WTC11 (cell line): ENCODE measurements at places on chromosomes 4 and X.

- no peak for DNase-seq
Observed at GRCh38 chrX:41116948-41117347, 31.7 kb downstream of the USP9X start.

DNA sequence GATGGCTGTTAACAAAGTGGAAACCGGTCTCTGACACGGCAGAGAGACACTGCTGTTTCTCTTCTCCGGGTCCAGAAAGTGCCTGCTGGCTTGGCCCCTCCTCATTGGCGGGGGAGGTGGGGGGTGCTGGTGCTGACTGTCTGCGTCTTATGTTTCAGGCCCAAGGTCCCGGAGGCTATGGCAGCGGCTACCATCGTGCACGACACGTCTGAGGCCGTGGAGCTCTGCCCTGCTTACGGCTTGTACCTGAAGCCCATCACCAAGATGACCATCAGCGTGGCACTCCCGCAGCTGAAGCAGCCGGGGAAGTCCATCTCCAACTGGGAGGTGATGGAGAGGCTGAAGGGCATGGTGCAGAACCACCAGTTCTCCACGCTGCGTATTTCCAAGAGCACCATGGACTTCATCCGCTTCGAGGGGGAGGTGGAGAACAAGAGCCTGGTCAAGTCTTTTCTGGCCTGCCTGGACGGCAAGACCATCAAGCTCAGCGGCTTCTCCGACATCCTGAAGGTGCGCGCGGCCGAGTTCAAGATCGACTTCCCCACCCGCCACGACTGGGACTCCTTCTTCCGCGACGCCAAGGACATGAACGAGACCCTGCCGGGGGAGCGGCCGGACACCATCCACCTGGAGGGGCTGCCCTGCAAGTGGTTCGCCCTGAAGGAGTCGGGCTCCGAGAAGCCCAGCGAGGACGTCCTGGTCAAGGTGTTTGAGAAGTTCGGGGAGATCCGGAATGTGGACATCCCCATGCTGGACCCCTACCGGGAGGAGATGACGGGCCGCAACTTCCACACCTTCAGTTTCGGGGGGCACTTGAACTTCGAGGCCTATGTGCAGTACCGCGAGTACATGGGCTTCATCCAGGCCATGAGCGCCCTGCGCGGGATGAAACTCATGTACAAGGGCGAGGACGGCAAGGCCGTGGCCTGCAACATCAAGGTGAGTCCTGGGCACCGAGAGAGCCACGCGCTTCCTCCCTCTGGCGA, 2.2 kb downstream of the AKAP17A start:
- no peak for DNase-seq

- DNase-seq: no peak
Observed at GRCh38 chr4:159705334-159705733, 602.5 kb downstream of the RAPGEF2 start.

DNA sequence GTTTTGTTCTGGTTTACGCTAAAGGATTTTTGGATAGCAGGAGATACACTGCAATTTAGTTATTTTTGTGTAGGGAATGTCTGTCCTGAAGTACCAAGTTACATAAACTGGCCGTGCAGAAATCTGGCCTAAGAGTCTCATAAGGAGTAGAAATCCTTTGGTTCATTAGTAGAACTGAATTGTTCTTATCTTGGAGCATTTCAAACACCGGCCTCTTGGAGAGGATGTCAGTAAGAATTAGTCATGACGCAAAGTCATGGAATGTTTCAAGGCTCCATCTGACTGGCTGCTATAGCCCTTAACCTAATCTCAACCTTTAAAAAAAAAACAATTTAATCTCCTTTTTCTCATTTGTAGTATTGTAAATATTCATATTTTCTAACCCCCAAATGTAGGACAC, 15.2 kb downstream of the PDLIM3 start:
- DNase-seq: no peak

DNA sequence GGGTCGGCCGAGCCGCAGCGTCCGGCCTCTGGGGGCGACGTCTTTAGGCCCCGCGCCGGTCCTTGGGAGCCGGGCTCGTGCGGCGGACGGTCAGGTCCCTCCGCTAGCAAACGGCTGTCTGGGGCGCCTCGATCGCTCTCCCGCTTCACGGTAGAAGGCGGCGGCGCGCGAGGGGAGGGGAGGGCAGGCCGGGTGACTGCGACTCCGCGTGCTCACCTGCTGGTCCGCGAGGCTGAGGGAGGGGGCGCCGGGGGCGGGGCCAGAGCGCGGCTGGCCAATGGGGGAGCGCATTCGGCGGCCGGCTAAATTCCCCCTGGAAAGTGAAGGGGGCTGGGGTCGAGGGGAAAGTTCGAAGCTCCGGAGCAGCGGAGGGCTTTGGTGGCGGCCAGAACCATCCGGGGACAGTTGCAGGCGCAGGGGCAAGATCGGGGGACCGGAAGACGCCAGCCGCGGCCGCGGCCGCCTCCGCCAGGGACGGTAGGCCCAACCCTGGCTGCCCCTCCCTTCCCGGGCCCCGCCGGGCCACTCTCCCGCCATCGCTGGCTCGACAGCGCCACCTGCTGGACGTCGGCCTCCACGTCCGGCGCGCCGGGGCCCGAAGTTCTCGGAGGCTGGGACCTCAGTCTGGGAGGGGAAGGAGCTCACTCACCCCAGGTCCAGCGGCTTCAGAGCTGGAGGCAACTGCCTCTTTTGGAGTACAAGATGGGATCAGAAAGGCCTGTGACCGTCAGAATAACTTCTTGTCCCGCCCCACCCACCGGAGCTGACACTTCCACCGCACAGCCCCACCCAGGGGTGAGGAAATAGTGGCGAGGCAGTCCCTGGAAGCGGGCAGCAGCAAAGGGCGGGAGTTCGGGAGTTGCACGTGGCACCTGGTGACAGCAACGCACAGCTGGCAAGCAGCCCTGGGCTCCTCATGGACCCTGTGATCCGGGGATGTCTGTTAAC, 49.9 kb downstream of the ELF4 start:
- DNase-seq: peak; percentile 81

GRCh38 chr4:48575964-48576363, 85.9 kb downstream of the ZAR1 start:
- DNase-seq: no peak

GRCh38 chr4:30882995-30883675, 163.0 kb downstream of the PCDH7 start:
- DNase-seq: no peak

DNA sequence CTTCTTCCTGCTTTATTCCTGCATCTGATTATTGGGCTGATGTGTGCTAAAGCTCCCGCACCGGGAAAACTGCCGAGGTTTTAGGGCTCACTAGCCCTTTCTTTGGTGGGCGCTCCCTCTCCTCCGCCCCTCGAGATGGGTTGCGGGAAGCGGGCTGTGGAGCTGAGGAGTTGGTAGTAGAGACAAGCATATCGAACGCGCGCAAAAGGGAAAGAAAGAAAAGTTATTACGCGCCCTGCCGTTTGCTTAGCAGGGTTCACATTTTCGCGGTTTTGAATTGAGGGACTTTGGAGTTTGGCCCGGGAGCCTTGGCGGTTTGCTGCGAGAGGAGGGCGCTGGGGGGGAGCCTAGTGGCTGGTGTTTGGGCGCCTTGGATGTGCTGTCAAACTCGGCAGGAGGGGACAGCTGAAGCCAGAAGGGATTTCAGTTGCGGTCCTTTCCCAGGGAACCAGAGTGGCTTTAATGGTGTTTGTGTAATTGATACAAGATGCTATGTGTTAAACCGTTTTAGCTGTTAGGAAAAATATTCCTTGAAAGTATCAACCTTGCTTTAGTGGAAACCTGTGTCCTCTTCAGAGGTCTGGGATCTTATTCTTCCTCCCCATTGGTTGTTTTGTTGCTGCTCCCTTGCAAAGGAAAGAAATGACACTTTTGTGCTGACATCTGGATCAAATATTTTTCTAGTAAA, 1.1 kb downstream of the GAB1 start:
- DNase-seq: peak; percentile 37

- DNase-seq: no peak
Observed at GRCh38 chrX:21721195-21721594, 36.7 kb downstream of the SMPX start.

- DNase-seq: peak; percentile 19
Observed at GRCh38 chrX:63434665-63435064, 83.5 kb upstream of the SPIN4 start.

- no peak for DNase-seq
Observed at GRCh38 chr4:1723131-1723801, 1.9 kb downstream of the TACC3 start.

GRCh38 chr4:45147866-45148265, 421.5 kb upstream of the GNPDA2 start:
- no peak for DNase-seq

DNA sequence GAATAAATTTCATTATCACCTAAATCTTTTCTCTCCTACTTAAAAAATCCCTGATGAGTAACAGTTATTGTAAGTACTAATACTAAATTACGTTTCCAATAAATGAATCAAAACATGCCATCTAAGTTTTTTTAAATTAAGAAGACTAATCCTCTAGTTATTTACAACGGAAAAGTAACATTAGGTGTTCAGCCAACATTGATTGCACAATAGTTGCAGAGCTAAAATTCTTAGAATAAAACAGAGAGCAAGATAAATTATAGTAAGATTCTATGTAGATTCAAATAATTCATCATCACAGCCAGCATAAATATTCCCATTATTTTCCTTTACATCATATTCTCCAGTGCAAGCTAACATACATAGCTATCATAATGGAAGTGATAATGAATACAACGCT, 139.2 kb downstream of the HDX start:
- no peak for DNase-seq

- DNase-seq: no peak
Observed at GRCh38 chr4:72974694-72975487, 94.6 kb downstream of the COX18 start.

DNA sequence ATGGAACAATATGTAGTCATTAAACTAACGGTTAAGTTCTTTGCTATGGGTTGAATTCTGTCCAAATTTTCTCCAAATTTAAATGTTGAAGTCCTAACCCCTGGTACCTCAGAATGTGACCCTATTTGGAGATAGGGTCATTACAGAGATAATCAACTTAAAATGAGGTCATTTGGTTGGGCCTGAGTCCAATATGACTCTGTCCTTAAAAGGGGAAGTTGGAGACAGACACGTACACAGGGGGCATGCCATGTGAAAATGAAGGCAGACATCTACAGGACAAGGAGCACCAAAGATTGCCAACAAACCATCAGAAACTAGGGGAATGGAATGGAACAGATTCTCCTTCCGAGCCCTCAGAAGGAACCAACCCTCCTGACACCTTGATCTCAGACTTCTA, 492.0 kb upstream of the FTHL17 start:
- no peak for DNase-seq

DNA sequence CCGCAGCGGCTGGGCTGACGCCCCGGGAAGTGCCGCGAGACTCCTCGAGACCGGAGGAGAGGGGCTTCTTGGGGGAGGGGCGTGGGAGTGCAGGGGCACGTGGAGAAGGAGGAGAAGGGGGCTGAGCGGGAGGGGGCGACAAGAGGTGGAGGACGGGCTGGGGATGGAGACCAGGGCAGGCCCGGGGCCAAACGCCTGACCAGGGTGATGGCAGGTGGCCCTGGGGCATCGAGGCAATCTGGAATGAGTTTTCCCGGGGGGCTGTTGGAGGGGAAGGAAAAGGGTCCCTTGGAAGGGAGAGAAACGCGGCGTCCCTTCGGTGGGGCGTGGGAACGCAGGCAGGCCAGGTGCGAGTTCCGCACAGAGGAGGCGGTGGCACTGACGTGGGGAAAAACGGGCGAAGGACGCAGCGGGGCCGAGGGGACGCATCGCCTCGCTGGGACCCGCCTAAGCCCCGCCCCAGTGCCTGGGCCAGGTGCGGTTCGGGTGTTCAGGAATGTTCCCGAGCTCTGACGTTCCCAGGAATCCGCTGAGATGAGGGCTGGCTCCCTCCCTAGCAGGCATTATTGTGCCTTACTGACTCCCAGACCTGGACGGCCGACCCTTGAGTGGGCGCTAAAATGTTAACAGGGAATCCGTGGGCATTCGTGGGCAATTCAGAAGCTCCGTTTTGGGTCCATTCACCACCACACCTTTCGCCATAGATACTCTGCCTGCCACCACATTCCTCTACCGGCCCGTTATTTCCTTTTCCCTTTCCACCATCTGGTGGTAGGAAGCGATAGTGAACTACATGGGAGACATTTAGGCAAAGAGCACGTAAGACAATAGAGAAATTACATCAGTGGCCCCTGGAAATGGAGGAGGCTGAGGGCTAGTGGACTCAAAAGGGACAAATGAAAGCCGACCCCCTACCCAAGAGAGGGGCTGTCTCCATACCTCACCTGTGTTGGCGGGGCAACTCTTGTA, 795 bp upstream of the SH3KBP1 start:
- peak; percentile 75 for DNase-seq

- no peak for DNase-seq
Observed at GRCh38 chrX:95059909-95060308, 1385.9 kb downstream of the FAM133A start.

DNA sequence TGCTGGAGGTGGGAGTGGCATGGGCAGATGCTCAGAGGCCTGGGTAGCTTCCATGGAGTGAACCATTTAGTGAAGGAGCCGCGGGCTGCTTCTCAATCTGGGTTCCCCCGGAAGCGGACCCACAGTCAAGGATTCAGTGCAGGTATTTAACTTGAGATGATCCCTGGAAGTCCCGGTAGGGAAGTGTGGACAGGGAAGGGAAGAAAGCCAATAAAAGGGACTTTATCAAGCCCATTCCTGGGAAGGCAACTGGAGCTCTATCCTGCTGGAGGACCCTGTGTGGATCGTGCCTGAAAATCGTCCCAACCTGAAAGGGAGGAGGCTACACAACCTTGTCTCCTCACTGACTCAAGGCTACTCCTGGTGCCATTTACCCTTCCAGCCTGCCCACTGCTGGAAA, 76.9 kb downstream of the DHX15 start:
- DNase-seq: no peak

DNA sequence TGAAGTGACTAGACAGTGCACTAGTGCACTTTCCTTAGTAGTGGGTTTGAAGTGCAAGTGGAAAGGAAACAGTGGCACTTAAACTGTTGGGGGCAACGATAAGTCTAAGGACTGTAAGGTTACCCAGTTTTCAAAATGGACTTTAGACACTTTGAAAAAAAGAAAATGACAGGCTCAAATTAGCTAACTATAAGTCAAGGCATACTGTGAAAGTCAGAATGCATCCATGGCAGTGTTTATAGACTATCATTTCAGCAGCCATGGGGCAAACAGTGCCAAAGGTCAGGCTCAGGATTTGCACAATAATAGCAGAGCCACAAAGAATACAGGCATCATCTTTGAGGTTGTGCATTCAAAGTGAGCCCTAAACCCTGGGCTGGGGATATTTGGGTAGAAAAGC, 104.4 kb downstream of the CXCL13 start:
- DNase-seq: no peak

GRCh38 chr4:90082449-90082848, 44.7 kb upstream of the CCSER1 start:
- DNase-seq: no peak

GRCh38 chrX:41350150-41350975, 16.4 kb downstream of the DDX3X start:
- no peak for DNase-seq

- DNase-seq: no peak
Observed at GRCh38 chrX:132776486-132777210, 181.8 kb downstream of the HS6ST2 start.
